Fibroblast of skin of left biceps (primary cell): ENCODE measurements at places on chromosomes 4 and X.

- no peak for DNase-seq
Measured at GRCh38 chr4:7279902-7280301, 87.6 kb downstream of the SORCS2 start.

DNA sequence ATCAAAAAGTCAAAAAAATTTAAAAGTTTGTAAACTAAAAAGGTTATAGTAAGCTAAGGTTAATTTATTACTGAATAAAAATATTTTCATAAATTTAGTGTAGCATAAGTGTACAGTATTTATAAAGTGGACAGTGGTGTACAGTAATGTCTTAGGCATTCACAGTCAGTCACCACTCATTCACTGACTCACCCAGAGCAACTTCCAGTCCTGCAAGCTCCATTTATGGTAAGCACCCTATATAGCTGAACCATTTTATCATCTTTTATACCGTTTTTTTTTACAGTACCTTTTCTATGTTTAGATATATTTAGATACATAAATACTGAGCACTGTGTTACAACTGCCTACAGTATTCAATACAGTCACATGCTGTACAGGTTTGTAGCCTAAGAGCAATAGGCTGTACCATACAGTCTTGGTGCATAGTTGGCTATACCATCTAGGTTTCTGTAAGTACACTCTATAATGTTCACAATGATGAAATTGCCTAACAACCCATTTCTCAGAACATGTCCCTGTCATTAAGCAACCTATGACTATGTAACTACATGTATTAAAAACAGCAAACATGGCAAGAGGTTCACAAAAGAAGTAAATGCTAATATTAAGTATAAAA lies 18.6 kb downstream of the ACSL4 start:
- peak; percentile 57 for DNase-seq

GRCh38 chr4:13454786-13455185 lies 29.4 kb downstream of the RAB28 start:
- DNase-seq = no peak

- DNase-seq = no peak
Measured at GRCh38 chr4:137378393-137378792, 153.9 kb downstream of the PCDH18 start.

- DNase-seq = no peak
Measured at GRCh38 chr4:105483840-105484239, 10.0 kb upstream of the PPA2 start.

DNA sequence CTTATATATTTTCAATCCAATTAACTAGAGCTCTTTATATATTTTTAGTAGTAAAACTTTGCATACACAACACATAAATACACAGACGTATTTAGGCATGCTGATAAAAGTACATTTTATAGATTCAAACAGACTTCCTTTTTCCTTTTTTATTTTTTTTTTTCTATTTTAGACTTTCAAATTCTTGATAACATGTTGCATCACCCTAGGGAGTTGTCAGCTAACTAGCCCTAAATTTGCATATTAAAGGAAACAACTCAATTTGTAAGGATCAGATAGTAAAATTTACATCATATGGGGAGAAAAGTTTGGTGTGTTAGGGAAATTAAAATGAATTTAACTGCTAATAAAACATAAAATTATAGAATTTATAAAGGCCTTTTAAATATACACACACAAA lies 47.4 kb upstream of the APOOL start:
- DNase-seq = no peak

DNA sequence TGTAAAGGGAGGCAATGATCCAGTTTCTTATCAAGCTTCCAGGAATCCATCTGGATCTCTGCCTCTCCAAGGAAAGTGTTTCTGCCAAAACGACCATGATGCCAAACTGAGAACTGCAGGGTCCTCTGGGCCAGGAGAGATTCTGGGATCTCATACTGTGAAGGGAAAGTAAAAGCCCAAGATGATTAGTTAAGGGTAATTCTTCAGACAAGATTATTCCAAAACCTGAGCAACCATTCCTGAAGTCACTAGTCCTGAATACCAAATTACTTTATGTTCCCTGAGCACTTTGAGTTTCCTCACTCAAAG lies 42.0 kb downstream of the SRPX2 start:
- no peak for DNase-seq

DNA sequence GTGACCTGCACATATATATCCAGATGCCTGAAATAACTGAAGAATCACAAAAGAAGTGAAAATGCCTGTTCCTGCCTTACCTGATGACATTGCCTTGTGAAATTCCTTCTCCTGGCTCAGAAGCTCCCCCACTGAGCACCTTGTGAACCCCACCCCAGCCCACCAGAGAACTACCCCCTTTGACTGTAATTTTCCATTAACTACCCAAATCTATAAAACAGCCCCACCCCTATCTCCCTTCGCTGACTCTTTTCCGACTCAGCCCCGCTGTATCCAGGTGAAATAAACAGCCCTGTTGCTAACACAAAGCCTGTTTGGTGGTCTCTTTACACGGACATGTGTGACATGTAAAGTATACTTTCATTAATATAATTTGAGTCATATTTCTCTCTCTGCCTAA lies 320.3 kb upstream of the TECRL start:
- no peak for DNase-seq

- no peak for DNase-seq
Measured at GRCh38 chr4:87219632-87220093, 755 bp downstream of the KLHL8 start.

DNA sequence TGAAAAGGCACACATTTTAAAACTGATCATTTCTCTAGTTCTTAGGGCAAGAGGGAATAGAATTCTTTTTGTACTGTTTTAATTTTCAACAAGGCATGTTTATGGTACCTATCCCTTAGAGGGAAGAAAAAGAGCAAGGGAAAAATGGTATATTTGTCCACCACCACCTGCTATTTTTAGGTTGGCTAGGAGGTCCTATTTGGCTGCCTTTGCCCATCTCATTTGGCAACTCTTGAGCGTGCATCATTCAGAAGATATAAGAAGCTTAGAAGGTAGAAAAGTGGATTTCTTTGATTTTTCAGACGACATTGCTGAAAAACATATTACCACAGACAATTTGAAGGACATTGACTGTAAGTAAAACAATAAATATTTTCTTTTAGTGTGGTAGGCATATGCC lies 69.0 kb downstream of the DCK start:
- DNase-seq = no peak

- DNase-seq = peak; percentile 17
Measured at GRCh38 chr4:87353592-87353991, 30.9 kb upstream of the HSD17B13 start.

- no peak for DNase-seq
Measured at GRCh38 chr4:55323375-55323774, 22.7 kb upstream of the SRD5A3 start.

DNA sequence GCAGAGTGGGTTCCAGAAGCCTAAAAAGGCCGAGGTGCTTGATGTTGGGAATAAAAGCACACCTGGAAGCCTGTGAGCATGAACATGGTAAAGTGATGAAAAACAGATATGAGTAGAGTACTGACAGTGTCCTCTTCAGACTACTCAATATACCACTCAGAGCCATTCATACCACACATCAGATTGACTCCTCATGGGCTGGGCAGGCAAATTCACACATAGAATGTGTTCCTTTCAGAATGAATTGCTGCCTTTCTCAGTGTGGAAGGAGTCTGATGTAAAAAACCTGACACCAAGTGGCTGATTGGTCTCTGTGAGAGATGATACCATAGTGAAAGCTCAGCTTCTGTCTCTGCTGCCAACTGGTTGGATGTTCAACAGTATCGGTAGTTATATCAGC lies 442.7 kb downstream of the RAPGEF2 start:
- DNase-seq = no peak

DNA sequence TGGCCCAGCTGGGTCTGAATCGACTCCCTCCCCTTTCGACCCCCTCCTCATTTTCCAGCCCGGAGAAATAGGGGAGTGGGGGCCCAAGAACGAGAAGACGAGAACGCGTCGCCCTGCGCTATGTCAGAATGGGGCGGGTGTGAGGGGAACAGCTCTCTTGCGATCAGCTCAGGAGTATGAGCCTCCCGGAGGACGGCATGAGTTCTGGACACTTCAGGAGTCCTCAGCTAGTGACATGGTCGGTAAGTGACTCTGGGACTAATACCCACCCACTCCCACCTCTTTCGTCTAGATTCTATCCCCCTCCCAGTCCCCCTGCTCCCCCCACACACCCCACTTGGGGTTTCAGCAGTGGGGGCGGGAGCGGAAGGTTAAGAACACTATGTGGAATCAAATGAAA lies 944 bp downstream of the KLF8 start:
- no peak for DNase-seq

- DNase-seq = peak; percentile 92
Measured at GRCh38 chr4:102439236-102439614, 61.9 kb upstream of the NFKB1 start.

GRCh38 chr4:62543002-62543401 lies 1342.9 kb downstream of the ADGRL3 start:
- no peak for DNase-seq

DNA sequence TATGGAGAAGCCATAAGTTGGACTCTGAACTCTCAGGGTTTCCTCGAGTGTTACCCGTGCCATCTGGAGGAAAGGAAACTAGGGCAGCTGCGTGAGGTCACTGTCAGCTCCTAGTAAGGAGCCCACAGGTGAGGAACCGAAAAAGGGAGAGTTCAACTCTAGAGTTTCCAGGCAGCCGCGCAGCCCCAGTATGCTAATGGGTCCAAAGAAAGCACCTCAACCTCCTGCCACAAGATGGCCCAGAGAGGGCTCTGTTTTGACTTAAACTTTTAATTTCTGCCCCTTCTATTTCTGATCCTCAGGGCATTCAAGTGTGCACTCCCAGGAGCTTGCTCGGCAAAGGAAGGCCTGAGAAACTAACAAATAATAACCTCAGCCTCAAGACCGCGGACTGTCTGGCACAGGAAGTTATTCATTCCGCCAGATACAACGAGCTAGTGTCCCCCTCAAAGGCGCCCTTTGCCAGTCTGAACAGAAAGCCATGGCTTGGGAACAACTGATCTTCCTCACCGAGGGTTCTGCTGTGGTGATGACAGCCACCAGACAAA lies 13.9 kb downstream of the SCARB2 start:
- DNase-seq = no peak

GRCh38 chrX:70026851-70027200 lies 22.9 kb downstream of the AWAT2 start:
- no peak for DNase-seq
